Liver (tissue), 10 donors: ENCODE measurements at places on chromosomes 7 and 10.

GRCh38 chr10:47353351-47353750 lies 5.2 kb downstream of the RBP3 start:
- no peak overlapping the region for H3K27ac ChIP-seq
- no peak overlapping the region for H3K4me3 ChIP-seq
- no peak for DNase-seq
- H3K36me3 ChIP-seq, result no peaks in the 10 kb centered on the region
- no peaks in the 10 kb centered on the region for H3K27me3 ChIP-seq
- no peaks in the 10 kb centered on the region for H3K4me1 ChIP-seq

DNA sequence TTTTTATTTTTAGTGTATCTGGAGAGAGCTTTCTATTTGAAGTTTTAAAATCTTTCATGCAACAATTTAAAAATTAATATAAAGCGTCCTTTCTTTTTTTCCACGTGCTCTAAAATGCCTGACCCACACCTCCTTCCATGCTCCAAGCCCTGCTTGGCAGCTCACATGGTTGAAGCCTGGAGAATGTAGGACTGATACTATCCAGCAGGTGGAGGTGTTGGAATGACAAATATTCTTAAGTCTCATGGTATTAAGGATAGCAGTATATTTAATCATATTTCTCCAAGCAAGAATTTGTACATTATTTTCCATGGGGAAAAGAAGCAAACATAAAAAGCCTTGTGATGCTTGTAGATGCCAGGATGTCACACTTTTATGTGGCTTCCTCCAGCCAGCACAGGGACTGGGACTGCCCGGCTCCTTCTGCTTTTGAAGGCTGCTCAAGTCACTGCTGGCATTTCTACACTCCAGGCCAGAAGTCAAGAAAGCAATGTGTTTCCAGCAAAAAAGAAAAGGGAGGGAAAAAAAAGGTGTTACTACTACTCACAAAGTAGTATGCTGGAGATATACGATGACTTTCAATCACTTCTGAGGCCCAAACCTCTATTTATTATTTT lies 49.7 kb downstream of the BZW2 start:
- H3K27me3 ChIP-seq, result no peaks in the 10 kb centered on the region
- no peak overlapping the region for H3K4me3 ChIP-seq
- no peak overlapping the region for H3K27ac ChIP-seq
- DNase-seq, result no peak

GRCh38 chr10:133168617-133169031 lies 8.6 kb downstream of the KNDC1 start:
- no peaks in the 10 kb centered on the region for H3K27me3 ChIP-seq
- DNase-seq, result no peak
- no peak overlapping the region for H3K4me3 ChIP-seq
- H3K36me3 ChIP-seq, result no peaks in the 10 kb centered on the region
- peaks cover 5% of the 10 kb centered on the region for H3K4me1 ChIP-seq
- no peak overlapping the region for H3K27ac ChIP-seq

DNA sequence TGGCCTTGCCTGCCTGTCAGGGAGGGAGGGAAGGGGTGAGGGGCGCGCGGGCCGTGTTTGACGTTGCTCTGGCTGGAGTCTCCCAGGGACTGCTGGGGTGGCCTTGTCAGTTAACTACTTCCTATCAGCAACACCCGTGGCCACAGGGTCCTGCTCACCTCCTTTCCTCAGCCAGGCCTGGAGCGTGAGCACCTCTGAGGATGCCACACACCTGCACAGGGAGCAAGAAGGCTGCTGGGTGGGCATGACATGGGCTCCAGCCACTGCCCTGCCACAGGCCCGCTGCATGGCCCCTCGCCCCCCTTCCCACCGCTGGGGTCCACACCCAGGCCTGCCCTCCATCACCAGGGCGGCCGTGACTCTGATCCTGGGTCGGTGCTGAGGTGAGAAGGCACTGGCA lies 212.4 kb downstream of the ELFN1 start:
- no peak for DNase-seq
- H3K27me3 ChIP-seq, result no peaks in the 10 kb centered on the region
- H3K27ac ChIP-seq, result no peak overlapping the region
- H3K36me3 ChIP-seq, result no peaks in the 10 kb centered on the region

- no peak for DNase-seq
- no peak overlapping the region for H3K27ac ChIP-seq
- H3K27me3 ChIP-seq, result no peaks in the 10 kb centered on the region
- H3K4me1 ChIP-seq, result no peaks in the 10 kb centered on the region
- no peak overlapping the region for H3K4me3 ChIP-seq
These were observed 18.5 kb upstream of the NPFFR1 start for GRCh38 chr10:70302292-70302691.

DNA sequence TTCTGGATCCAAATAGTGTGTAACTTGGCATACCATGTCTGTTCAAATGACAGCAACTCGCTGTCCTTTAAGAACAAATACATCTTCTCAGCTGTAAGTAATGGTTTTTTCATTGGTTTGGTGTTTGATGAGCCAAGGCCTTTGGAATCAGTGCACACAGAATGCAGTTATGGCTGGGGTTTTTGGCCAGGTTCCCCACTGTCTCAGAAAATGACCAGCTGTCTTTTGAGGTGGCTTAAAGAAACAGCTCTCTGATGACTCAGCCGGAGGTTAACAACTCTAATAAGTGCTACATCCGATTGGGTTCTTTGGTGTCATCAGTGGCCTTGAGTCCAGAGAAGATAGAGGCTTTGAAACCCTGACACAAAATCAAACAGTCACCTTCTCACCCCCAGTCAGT lies 688.4 kb downstream of the REEP3 start:
- H3K4me3 ChIP-seq, result no peak overlapping the region
- H3K36me3 ChIP-seq, result no peaks in the 10 kb centered on the region
- H3K27ac ChIP-seq, result no peak overlapping the region
- H3K27me3 ChIP-seq, result no peaks in the 10 kb centered on the region

DNA sequence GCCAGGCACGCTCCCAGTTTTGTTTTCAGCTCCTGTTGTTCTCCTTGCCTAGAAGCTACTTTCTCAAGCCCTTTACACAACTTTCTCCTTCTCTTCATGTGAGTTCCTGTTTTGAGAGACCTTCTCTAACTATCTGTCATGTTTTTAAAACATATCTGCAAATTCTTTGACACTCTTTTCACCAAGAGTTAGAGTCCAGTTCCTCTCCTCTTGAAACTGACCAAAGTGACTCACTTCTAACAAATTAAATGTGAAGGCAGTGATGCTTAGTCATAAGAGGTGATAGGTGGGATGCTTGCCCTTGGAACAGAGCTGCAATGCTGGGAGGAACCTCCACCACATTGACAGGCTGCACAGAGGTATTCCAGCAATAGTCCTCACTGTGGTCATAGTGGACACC lies 25.3 kb downstream of the ZSCAN25 start:
- H3K4me1 ChIP-seq, result no peaks in the 10 kb centered on the region
- H3K27me3 ChIP-seq, result no peaks in the 10 kb centered on the region
- no peak overlapping the region for H3K27ac ChIP-seq
- no peak overlapping the region for H3K4me3 ChIP-seq
- no peaks in the 10 kb centered on the region for H3K36me3 ChIP-seq
